ENCODE measurements at places on chromosomes 1 and 21.

DNA sequence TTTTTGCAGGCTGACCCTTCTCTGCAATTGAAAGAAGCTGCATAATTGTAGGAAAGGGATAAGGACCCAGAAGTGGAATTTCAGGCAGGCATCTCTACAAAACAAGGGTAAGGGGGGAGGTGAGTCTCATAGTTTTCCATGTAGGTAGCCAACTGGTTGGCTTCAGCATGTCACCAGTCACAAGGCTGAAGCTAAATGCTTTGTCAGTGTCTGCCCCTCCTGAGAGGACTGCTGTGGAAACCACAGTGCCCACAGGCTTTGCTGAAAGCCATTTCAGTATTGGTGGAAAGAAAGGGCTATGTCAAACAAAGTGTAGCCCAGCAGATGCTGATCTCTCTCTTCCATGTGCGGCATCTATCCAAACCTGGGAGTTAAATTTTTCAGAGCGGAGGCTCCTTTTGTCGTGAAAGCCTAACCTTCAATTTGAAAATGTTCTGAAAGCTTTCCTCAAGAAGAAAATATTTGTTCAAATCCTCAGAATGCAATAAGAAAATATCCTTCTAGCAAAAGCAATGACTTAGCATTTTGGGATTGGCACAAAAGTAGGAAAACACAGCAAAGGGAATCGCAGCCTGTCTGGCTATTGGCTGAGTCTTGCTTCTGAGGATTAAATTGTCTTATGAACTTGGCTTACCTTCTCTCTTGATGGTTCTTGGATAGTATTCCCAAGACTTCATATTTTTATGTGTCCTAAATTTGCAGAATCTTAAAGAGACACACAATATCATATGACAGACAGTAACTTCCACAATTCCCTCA lies 591.7 kb downstream of the PLPP3 start:
- no peak for DNase-seq

DNA sequence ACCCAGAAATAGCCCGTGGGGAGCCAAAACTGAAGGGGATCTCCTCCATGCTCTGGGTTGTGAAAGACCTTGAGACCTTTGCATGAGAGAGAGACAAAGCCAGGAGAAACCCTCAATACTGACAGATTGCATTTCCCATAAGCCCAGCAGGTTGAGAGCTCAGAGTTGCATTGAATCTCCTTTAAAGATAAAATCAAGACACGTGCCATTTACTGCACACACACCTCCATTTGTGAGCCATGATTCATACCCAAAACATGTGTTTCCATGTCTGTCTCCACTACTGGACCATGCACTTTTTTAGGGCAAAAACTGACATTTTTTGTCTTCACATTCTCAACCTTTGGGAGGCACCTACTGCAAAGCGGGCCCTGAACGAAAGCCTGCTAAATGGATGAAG lies 144.0 kb upstream of the NRIP1 start:
- DNase-seq: no peak

GRCh38 chr1:98403963-98404480 lies 257.5 kb upstream of the SNX7 start:
- no peak for DNase-seq

DNA sequence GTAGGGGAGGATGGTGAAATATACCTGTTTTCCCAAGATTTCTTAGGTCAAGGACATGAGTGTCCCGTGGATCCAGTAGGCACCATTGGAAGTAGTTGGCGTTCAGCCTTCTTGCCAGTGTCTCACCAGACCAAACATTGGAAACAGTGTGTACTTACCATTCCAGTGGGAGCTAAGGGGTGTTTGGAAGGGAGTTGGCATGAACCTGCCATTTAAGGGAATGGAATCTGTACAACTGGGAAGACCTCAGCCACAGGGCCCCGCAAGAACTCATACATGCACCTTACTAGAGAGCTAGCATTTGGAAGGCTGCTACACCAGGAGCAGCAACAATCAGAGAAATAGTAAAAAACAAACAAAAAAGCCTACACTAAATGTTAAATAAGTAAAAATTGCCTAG lies 12.7 kb downstream of the ATP5PF start:
- DNase-seq: no peak

DNA sequence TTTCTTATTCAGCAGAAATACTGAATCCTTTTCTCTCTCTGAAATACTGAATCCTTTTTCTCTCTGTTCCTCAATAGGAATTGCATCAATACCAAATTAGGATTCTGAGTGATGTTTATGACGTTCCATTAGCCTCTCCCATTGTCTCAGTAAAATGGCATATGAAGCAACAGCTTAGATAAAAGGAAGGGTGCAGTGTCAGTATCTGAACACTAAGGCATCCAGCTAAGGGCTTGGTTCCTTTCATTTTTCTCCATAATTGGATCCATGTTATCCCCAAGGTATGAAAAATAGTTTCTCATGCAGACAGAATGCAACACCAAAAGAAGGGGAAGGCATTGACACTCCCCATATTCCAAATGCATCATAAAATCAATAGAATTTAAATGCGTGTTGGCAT lies 61.5 kb upstream of the RAVER2 start:
- no peak for DNase-seq

- DNase-seq: no peak
Observed at GRCh38 chr1:50978144-50978851, 8.3 kb downstream of the CDKN2C start.

DNA sequence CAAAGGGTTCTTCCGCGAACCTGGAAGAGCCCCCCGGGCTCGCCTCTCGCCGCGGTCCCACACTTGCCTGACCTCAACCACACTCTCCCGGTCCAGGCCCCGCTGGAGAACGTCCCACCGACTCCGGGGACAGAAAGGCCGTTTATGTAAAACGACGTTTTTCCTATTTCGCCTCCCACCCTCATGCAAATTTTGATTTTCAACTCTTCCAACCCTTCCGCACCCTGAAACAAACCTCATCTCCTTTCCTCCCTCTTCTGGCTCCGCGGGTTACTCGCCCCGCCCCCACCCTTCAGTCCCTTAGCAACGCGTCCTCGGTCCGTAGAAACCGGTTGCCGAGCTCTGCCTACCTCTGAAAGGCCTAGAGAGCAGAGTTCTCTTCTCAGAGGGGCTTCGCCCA lies at the start of gene C1orf141:
Gene C1orf141, minus strand, starts transcription at position 276 of the 400 bp plus-strand sequence. CDS start 7,730 bp downstream, outside the sequence.
- DNase-seq: no peak

DNA sequence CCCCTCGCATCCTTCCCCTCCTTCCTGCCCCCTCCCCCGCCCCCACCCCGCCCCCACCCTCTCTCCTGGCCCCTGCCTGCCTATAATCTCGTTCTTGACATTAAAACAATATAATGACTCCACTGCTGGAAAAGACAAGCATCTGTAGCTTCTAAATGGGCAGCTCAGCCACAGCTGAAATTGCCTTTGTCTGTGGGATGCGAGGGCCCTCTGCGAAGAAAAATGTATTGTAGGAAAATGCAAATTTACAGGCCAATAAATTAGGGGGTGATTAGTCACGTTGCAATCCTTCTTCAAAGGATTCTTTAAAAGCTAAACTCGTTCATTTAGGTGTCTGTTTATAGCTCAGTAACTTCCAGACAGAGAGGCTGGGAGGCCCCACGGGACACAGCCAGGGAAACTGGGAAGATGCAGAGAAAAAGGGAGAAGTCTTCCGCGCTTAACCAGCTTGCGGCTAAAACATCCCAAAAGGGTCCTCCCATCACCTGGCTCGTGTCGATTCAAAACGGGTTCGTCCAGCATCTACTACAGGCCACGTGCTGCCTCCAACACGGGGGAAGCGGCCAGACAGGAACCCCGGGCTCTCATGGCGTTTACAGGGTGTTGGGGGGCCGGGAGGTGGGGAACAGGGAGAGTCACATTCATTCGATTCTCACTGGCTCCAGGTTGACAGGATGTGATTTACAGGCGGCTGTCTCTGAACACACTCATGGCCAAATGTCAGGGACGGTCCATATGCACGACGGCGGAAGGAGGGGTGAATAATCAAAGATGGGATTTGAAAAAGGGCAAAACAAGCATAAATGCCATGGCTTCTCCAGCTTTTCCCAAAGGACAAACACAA lies 100.5 kb upstream of the ZBTB40 start:
- no peak for DNase-seq

GRCh38 chr1:70169018-70169839 lies 36.1 kb downstream of the LRRC40 start:
- DNase-seq: no peak

GRCh38 chr1:197890936-197891335 lies 11.5 kb upstream of the C1orf53 start:
- no peak for DNase-seq

DNA sequence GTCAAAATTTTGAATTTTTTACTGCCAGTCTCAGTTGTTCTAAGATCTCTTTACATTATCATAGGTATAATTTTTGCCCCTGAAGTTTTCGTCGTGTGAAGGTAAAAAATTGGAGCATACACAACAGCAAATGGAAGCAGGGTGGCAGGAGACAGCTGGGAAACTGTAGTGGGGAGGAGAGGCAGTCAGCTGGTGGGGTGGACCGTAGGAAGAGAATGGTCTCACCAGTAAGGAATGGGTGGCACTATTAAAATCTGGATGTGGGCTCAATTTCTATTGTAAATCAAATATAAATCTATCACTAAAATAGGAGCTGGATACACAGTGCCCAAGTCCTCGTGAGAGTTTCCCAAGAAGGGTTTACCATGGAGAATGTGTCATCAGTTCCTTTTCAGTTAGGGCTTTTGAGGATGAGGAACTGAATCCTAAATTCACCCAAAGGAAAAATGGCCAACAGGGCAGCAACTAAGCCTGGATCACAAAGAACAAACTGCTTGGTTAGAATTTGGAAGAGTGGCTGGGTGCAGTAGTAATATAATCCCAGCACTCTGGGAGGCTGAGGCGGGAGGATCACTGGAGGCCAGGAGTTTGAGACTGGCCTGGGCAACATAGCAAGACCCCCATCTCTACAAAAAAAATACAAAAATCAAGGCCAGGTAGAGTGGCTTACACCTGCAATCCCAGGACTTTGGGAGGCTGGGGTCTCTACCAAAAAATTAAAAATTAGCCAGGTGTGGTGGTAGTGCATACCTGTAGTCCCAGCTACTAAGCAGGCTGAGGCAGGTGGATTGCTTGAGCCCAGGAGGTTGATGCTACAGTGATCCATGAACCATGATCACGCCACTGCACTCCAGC lies 10.5 kb upstream of the IRF2BP2 start:
- DNase-seq: no peak

GRCh38 chr1:156578055-156578454 lies 1.5 kb upstream of the TTC24 start:
- no peak for DNase-seq

GRCh38 chr1:114040273-114041015 lies 61.2 kb downstream of the OLFML3 start:
- DNase-seq: peak; percentile 4

DNA sequence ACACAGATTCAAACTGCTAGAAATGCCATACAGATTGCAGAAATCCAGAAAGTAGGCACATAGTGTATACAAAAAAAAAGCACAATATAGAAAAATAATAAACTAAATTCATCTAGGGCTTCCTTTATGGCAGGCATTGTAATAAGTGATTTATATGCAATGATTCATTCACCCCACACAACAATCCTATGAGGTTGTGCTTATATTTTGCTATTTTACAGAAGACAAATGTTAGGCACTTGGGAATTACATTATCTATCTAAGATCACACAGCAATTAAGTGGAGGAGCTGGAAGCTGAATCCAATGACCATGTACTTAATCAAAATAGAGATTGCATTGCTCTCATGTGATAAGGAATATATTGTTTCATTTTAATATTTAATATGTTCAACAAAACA lies 225.7 kb upstream of the KCNK2 start:
- no peak for DNase-seq

- no peak for DNase-seq
Observed at GRCh38 chr21:44681861-44682579, at the start of gene KRTAP12-1. Gene KRTAP12-1 (minus strand): TSS chr21:44682163. CDS start chr21:44682123, 40 bp downstream.

DNA sequence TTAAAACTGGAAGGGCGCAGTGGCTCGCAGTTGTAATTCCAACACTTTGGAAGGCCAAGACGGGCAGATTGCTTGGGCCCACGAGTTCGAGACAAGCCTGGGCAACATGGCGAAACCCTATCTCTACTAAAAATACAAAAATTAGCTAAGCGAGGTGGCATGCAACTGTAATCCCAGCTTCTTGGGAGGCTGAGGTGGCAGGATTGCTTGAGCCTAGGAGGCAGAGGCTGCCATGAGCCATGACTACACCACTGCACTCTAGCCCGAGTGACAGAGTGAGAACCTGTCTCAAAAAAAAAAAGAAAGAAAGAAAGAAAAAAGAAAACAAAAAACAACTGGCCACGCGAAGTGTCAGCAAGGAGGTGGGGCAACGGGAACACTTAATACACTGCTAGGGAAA lies 6.3 kb downstream of the UBE2G2 start:
- DNase-seq: no peak

GRCh38 chr1:230760360-230760827 lies 13.2 kb downstream of the CAPN9 start:
- DNase-seq: no peak

- DNase-seq: no peak
Observed at GRCh38 chr1:10299151-10299550, 88.8 kb downstream of the KIF1B start.

GRCh38 chr1:2866422-2867086 lies 65.1 kb upstream of the TTC34 start:
- DNase-seq: no peak

DNA sequence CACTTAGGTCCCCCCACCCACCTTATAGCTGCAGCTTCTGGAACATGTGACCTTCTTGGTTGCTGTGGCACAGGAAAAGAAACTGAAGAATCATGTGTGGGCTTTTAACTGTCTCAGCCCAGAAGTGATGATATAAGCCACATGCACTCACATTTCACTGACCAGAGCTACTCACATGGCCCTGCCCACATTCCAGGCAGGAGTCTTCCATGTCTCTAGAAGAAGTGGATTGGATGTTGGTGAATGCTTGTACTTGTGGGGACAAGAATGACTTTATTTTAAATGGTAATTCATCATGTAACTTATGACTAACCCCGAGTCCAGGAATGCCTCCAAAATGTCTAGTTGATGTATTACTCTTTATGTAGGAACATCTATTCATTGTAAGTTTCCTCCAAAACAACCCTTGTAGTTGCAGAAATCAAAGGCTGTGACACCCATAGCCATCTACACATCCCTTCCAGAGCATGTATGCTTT lies 15.8 kb upstream of the CAMK1G start:
- DNase-seq: no peak

DNA sequence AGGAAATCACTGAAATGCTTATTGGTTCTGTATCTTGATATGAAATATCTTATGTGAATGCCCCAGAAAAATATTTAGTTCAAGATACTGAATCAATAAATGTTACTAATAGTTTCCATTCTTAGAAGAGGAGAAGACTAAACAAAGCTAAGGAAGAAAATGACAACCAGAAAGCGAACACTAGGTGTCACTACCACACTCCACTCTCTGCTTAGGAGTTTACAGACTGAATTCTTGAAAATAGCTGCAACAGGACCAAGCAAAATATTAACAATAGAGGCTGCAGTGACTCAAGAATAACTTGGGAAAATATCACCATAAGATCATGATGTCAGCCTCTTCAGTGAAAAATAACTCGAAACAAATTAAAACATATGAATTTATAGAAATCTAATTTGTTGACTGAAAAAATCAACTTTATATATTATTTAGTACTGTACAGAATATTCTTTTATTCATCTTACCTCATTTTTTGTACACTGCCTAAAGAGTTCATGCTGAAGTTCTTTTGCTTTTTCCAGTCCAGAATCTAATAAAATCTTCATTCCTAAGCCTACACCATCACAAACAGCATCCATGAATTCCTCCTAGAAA lies 61.6 kb downstream of the KIF14 start:
- no peak for DNase-seq

- no peak for DNase-seq
Observed at GRCh38 chr1:16972189-16972895, 8.1 kb downstream of the MFAP2 start.

GRCh38 chr1:116538544-116538943 lies 32.3 kb downstream of the CD58 start:
- DNase-seq: peak; percentile 57

Measured in stimulated activated CD4-positive, alpha-beta T cell treated with anti-CD3 and anti-CD28 coated beads, Interleukin-1b, Interleukin-23, amount 100 ng/mL, for 48 hours (primary cell).